Activated T-cell treated with anti-CD3 and anti-CD28 coated beads for 1 hour (primary cell): ENCODE measurements at places on chromosomes 11 and 22.

DNA sequence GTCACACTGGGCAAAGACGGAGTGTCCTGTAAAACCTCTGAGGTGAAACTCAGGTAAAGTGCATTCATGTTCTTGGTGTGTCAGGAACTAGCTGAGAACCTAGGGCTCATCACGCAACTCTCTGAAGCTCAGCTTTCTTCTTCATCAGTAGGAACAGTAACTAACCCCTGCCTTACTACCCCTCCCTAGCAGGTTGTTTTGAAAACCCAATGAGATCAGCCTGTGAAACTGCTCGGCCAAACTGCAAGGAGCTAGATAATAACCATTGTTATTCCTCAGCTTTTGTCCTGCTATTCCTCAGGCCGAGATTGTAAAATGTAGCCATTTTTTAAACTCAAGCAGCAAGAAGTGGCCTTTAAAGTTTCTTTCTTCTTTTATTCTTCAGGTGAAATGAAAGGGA is 9.8 kb upstream of the FJX1 start:
- DNase-seq = no peak

DNA sequence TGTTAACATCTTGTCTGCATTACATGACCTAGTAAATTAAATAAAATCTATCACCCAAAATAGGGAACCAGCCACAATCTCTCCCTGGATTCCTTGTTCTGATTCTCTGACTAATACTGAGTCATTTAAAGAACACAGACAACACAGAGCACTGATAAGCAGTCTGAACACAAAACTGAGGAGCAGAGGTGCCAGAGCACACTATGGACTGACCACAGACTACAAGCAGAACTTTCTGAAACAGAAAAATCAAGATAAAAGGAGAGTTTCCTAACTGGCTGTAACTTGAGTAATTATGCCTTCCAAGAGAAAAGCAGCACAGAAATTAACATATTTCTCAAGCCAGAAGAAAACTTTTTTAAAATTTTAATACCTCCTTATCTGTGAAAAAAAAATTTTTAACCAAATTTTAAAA is 128.8 kb downstream of the SGSM3 start:
- no peak for DNase-seq

DNA sequence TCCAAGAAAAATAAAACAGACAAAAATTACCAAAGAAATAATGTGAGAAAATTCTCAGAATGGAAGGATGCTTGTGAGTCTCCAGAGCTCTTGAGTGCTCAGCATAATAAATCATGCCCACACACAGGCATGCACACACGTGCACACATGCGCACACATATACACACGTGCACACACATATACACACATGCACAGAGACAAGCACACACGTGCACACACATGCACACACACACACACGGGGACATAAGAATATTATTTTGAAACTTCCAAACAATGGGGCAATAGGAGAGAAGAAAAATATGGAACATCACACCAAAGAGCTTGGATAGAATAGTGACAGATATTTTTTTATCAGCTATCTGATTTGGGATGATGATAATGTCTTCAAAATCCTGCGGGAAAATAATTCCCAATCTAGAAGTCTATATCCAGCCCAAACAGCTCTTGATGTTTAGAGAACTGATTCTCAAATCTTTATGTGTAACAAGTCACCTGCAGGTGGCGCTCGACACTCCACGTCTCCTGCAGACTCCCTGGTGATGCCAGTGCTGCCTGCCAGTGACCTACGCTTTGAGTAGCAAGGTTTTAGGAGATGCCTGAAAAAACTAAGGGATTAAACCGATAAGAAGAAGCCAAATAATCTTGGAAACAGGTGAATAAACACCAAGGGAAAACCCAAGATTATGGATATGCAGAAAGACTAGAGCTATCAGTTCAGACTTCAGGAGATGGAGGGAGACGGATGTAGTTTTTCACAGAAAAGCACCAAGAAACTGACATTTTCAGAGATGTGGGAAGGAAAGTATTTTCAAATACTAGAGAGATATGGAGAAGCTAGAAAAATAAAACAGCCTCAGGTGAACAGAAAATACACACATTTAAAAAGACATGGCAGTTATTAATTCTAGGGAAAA is 743.6 kb downstream of the ETS1 start:
- peak; percentile 49 for DNase-seq

GRCh38 chr22:18088825-18089568 is 11.2 kb downstream of the PEX26 start:
- DNase-seq = no peak

DNA sequence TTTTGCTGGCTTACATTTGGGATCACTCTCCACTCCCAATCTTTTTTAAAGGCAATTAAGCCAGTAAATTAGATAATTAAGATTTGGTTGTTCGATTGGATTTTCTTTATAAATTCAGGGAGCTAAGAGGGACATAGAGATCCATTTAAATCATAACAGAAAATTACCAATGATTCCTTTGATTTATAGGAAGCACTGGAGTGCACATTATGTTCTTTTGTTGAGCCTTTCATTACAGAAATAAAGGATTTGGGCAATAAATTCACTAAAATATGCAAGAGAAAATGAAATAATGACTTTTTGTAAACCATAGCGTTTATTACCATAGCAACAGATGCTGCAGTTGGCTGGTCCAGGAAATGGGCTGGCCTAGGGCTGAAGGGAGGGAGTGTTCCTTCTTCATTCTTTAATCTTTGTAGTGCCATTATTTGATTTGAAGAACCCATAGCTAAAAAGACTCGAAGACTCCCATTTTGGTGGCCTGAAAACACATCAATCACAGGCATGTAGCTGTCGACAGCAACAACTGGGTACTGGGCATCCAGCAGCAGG is 73.0 kb downstream of the C2CD3 start:
- no peak for DNase-seq

GRCh38 chr11:11806586-11806985 is 35.2 kb upstream of the USP47 start:
- no peak for DNase-seq

GRCh38 chr22:39990686-39991085 is 4.1 kb upstream of the FAM83F start:
- DNase-seq = no peak

DNA sequence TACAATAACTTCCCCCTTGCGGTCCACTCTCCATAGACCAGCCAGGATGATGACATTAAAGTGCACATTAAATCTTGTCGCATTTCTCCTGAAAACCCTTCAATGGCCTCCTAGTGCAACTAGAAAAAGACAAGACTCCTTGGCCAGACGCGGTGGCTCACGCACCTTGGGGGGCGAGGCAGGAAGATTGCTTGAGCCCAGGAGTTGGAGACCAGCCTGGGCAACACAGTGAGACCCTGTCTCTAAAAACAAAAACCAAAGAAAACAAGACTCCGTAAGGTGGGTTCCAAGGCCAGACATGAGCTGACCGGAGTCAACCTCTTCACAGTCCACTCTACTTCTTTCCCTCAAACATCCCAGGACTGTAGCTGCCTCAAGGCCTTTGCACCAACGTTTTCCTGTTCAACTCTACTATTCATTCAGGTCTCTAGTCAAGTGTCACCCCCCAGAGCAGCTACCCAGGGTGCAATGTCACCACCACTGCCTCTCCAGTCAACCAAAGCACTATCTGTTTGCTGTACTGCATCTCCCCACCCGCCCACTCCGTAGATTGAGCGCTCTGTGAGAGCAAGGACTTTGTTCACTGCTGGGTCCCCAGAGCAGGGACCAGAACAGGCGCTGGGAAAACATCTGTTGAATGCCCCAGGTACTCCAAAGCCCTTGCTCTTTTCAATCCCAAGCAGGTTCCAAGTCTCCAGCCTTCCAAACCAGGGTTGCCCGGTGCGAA is 739 bp downstream of the ZMAT5 start:
- DNase-seq = peak; percentile 4

- no peak for DNase-seq
Measured at GRCh38 chr11:6734616-6735015, 37.2 kb downstream of the OR2AG2 start.

DNA sequence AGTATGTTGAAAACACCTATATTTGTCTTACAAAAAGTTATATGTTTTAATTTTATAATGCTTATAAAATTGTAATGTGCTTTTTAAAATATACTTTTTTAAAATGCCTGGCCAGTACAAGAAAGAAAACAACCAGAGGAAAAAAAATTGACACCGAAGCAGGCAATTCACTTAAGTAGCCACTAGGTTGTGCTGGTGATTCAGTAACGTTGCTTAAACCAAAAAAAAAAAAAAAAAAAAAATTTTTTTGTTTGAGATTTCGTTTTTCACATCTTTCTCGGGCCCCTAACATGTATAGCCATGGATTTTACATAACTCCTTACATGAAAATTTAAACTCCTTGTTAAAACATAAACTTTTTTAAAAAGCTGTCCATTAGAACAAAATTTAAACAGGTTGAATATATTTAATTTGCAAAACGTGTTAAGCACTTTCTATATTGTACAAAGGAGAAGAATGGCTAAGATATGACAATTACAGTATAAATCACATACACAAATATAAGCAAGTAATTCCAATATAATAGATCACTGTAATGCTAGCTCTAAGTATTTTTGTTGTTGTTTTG is 9.2 kb downstream of the OR8B4 start:
- DNase-seq = no peak

GRCh38 chr22:49363526-49364230 is 464.0 kb downstream of the BRD1 start:
- DNase-seq = no peak

DNA sequence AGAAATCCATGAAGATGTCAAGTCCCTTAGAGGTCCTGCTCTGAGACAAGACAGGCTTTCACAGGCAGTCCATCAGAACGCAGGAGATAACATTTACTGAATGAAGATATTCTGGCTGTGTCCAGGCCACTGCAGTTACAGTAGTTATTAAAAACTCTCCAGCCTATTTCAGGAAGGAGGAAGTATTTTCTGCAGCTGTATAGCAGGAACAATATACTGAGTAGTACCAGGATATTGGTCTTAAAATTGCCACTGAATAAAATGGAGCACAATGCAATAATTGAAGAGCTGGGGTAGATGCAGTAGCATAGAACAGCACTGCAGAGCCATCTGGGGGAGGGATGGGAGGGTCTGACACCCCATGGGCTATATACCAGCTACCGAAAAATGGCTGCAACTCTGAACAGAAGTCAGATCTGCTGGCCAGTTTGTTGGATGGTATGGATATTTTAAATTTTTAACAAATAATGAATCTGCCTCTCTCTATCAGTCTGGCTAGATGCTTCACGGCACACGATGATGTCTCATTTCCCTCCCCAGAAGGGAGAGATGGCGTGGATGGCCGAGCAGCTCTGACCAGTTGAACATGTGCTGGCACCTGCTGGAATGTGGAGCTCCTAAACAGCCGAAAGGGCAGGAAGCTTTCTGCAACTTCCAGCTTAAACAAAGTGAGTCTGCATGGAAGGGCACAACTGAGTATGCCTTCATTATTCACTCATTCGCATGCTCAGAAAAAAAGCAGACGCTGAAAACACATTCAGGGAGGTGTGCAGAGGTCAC is 342.1 kb upstream of the SYN3 start:
- DNase-seq = no peak

- no peak for DNase-seq
Measured at GRCh38 chr11:75431533-75432525, 1.2 kb downstream of the KLHL35 start.

DNA sequence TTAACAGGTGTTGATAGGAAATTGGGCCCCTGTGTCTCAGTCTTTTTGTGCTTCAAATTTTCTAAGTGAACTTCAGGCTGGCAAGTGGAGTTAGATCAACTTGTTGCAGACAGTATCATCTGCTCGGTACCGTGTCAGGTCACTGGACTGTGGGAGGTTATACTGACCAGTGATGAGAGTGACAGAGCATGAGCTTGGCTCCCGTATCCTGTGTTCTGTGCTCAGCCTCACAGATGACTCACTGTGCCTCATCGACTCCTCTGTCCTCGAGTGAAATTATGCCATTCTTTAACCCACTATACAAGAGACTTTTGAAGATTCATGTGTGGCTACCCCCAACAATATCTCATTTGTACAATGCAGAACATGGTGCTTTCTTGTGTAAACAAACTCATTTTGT is 7.9 kb downstream of the GRAP2 start:
- no peak for DNase-seq

- DNase-seq = no peak
Measured at GRCh38 chr22:29737251-29738117, 17.7 kb downstream of the CABP7 start.

DNA sequence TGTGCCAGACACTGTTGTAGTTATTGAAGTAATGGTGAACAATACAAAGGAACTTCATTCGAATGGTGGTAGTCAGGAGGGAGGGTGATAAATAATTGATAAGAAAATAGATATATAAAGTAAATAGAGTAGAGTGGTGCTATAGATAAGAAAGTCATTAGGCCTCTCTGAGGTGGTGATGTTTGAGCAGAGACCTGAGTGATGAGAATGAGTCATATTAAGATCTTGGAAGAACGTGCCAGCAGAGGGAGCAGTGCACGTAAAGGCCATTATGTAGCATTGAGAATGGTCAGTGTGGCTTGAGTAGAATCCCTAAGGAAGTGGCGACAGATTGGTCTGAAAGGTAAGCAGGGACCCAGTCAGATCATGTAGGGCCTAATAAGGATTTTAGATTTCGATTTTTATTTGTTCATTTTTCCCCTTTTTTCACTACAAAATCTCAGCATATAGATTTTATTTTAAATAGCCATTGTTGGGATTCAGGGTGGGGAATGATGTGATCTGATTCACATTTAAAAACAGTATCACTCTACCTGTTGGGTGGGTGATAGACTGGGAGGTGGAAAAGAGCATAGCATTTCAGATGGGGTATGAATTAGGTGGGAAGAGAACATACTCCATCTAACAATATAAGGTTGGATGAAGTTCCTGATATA is 44.7 kb downstream of the CCDC90B start:
- no peak for DNase-seq

- no peak for DNase-seq
Measured at GRCh38 chr11:34447044-34447443, 8.3 kb downstream of the CAT start.

GRCh38 chr11:70333261-70333660 is 62.8 kb downstream of the PPFIA1 start:
- no peak for DNase-seq

GRCh38 chr11:18280438-18281045 is 14.5 kb downstream of the SAA1 start:
- no peak for DNase-seq

DNA sequence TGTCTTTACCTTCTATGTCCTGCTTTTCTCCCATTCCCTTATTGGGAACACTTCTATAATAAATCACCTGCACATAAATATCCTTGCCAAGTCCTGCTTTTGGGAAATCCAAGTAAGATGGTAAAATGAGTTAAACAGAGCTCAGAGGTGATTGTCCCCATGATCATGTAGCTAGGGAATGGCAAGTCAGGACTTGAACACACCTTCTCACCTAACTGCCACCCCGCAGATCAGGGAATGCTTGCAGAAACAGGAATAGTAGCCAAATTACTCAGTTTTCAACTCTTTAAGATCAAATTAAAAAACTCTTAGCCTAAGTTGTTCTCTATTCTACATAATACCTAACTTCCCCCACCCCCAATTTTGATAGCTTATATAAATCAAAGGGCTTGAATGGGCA is 16.0 kb downstream of the OOSP3 start:
- no peak for DNase-seq

- no peak for DNase-seq
Measured at GRCh38 chr11:36098853-36099375, 155.1 kb downstream of the LDLRAD3 start.

- peak; percentile 46 for DNase-seq
Measured at GRCh38 chr11:441418-442274, at the start of gene ANO9. Gene ANO9 (minus strand): TSS chr11:442011. CDS start chr11:441926, 85 bp downstream.
